ENCODE measurements at places on chromosomes 13 and 19.

DNA sequence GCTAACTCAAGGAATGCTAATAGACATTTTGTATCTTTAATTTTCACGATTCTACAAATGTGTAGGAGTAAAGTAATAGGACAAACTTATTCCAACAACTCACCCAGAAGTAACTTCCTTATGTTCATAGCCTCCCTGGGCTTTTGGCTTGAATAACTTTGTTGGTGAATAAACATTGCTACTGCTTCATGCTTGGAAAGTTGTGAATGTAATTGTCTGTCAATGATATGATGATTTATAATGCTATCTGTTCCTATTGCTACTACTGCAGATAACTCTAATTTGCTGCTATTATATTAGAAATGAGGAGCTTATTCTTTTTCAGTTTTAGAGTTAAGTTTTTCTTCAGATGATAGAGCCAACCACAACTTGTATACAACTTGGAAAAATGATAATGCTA is 307.7 kb downstream of the PCDH9 start:
- DNase-seq: no peak

DNA sequence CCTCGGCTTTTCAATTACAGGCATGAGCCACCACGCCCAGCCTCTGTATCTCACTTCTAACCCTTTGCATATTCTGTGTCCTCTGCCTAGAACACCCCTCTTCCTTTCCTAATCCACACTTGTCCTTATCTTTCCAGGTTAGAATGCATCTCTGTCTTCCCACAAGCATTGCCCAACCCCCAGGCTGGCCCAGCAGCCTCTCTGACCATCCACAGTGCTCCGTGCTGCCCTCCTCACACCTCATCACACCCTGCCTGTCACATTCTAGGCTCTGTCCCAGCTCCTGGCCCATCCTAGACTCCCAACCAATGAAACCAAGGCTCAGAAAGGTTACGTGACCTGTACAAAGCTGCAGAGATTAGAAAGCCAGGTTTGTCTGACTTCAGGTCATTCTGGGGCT is 11.3 kb downstream of the JAK3 start:
- no peak for DNase-seq

DNA sequence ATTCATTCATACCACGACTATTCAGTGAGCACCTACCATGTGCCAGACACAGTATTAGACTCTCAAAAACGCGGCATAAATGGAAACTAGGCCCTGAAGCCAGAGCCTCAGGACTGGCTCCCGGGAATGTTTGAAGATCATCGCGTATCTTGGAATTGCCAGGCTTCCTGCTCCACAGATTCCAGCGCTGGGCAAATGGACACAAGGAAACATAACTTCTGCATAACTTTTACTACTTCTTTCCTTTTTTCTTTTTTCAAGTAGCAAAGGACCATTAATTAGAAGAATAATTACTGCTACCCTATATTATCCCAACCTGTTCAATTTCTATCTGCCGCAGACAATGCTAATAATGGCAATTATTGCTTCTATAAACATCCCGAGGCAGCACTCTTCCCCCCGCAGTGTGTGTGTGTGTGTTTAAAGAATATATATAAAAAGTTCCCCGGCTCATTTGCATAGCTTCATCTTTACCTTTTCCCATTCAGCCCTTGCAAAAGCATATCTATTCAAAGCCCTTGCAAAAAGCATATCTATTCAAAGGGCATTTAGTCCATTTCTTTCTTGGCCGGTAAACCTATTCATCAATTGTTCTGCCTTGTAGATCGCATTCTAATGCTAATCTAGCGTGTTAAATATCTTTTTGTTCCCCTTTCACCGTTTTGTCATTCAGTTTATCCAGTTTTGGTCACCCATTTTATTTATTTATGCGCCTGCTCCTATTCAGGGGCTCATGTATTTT is 6.1 kb downstream of the SOX21 start:
- no peak for DNase-seq

DNA sequence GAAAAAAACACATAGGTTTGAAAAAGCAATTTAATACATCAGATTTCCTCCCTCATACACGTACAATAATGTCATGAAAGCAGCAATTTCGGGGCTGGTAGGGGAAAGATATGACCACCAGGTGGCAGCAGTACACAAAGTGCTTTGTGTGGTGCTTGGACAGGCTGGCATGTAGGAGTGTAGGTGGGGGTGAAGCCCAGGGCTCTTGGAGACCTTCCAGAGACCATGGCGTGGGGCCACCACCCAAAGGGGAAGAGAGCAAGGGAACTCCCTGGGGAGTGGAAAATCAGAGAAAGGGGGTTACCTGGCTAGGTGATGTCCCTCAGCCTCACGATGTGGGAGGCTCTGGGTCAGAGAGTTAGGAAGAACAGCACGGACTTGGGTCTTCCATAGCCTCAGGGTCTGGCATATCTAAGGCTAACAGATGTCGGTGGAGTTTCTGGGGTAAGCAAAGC is 11.8 kb upstream of the CCNA1 start:
- DNase-seq: peak; percentile 45

- peak; percentile 38 for DNase-seq
Observed at GRCh38 chr13:67493835-67494234, 263.7 kb upstream of the PCDH9 start.

DNA sequence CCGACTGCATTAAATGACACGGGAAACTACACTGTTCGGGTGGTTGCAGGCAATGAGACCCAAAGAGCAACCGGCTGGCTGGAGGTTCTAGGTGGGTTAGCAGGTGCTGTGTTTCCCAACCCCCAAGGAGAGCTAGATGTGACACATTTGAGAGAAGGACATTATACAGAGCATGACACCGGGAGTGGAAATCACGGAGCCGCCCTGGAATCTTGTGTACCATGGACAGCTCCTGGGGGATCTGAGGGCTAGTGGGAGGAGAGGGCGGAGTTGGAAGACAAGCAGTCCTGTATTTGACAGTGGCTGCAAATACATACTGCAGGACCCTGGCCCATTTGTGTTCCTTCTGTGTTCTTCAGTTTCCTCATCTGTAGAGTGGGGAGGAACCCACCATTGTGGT is 2.3 kb downstream of the CEACAM18 start:
- no peak for DNase-seq

DNA sequence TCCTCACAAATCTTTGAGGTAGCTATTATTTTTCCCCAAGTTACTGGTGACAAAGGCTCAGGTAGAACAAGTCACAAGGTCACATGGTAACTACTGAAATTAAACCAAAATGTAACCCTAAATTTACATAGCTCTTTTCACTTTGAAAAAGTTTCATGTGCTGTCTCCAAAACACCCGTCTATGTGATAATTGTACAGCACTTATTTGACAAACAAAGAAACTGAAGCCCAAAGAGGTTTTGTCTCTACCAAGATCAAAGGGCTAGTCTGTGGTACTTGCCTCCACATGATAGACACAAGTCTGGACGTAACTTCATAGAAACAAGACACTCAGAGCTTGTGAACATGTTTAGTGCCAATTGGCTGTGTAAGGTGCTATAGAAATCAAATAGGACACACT is 108.3 kb downstream of the SACS start:
- DNase-seq: no peak

- no peak for DNase-seq
Observed at GRCh38 chr13:46688306-46688705, 108.7 kb downstream of the ESD start.

- no peak for DNase-seq
Observed at GRCh38 chr13:40910324-40911050, 108.6 kb downstream of the ELF1 start.

GRCh38 chr19:13978351-13979243 is 26.3 kb downstream of the DCAF15 start:
- DNase-seq: no peak

GRCh38 chr19:13866463-13867046 is 10.4 kb upstream of the NANOS3 start:
- no peak for DNase-seq

GRCh38 chr19:11418549-11419506 is at the start of gene RGL3:
Gene RGL3 (minus strand): TSS chr19:11419314. CDS start chr19:11419278, 36 bp downstream.
- DNase-seq: no peak

DNA sequence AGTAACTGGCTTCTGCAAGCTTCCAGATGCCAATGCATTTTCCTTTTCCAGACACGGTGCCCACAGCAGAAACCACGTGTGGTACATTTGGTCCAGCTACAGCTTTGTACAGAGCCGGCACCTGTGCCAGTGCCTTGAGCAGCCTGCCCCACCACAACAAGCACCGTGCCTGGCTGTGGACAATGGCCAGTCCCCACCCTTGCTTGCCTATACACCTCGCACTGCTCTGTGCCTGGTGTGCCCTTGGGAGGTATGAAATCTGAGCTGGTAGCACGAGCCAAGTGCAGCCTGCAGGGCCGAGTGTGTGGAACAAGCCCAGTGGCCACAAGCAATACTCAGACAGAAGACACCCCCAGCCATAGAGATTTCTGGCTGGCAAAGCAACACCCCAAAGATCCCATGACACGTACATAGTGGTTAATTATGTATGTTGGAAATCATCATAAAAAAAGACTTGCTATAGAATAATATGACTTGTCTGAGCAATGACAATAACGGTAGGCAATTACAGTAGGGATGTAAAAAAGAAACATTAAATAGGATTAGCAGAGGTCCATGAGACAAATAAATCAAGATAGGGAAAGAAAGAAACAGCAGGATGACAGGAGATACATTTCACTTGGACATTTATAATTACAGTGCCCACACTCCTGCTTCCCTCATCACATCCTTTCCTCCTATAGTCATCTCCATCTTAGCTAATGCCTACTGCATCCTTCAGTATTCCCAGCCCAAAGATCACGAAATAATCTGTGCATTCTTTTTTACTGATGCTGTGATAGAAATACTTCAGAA is 1399.5 kb downstream of the PCDH9 start:
- no peak for DNase-seq

DNA sequence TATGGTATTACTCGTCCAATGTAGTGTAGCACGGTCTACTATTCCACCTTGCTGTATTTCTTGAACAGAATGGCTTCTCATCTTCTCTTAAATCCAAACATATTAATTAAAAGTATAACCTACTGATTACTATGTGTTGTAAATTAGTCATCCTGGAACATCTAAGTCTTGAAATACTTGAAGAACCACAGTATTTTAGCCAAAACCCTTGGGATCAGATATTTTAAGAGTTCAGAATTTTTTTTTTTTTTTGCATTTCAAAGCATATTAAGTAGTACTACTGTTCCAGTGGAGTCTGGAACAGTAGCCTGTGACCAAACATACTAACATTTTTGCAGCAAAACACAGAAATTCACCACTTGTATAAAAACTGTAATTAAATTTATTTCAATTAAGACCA is 30.1 kb downstream of the ZC3H13 start:
- no peak for DNase-seq

DNA sequence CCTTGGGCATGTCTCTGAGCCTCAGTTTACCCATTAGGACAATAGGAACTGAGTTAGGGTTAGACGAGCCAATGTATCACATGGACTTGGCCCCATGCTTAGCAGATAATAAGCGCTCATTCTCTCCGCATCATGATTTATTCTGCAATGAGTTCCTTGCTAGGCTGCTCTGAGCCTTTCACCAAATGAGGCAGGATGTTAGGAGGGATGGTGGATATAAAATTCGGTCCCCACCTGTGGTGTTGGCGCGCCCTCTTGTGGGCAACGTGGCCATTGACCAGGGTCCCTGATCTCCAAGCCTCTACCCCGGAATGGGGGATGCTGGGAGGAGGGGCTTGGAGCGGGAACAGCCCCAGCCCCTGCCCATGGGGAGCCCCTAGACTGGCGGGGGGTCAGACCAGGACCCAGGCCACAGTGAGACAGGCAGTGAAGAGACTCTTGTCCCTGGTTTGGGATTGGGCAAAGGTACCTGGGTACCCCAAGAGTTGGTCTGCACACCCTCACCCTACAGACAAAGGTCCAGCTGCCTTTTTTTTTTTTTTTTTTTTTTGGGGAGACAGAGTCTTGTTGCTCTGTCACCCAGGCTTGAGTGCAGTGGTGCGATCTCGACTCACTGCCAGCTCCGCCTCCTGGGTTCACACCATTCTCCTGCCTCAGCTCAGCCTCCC is 43.9 kb downstream of the CERS4 start:
- peak; percentile 34 for DNase-seq

DNA sequence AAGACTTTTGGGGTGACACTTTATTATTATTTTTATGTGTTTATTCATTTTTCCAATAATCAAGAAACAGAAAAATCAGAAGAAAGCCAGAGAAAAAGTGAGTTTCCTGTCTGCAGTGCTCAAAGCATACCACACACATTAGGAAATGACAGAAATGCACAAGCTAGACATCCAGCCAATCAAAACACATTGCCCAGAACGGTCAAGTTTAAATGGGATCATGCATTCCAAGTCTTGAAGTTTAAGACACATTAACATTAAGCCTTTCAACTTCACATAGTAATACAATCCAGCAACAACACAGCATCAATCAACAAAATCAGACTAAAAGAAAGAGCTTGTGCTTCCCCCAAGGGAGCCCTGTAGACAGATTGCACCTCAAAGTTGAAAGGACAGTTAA is 28.7 kb upstream of the MEDAG start:
- no peak for DNase-seq

- DNase-seq: no peak
Observed at GRCh38 chr19:35216016-35216832, 12.3 kb downstream of the FAM187B start.

DNA sequence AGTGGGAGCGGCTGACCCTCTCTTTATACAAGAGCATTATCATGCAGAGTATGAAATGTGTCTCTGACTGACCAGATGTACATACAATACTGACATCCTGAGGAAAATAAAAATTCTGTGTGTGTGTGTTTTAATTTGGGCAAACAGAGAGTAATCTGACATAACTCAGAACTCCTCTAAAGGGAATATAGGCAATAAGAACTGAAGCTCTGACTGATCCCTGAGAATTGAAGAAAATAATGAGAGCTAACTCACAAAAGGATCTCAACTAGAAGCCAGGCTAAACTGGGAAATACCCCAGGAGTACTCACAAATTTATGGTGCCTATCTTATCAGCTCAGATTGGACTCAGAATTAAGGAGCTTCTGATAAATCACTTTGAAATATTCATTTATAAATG is 539.9 kb downstream of the OLFM4 start:
- no peak for DNase-seq

DNA sequence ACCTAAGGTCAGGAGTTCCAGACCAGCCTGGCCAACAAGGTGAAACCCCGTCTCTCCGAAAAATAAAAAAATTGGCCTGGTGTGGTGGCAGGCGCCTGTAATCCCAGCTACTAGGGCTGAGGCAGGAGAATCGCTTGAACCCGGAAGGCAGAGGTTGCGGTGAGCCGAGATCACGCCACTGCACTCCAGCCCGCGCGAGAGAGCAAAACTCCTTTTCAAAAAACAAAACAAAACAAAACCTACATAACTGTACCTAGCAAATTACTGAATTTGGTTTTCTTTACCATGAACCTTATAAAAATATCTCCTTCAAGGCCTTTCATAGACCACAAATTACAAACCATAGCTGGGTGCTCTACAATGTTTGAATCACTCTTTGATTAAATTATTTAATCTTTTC is 760 bp downstream of the ZNF91 start:
- DNase-seq: no peak

GRCh38 chr19:39738814-39739213 is 985 bp upstream of the CLC start:
- DNase-seq: peak; percentile 43

- DNase-seq: no peak
Observed at GRCh38 chr13:28324181-28324789, 170.6 kb downstream of the FLT1 start.

GRCh38 chr19:44741841-44742329 is 6.6 kb upstream of the BCL3 start:
- peak; percentile 92 for DNase-seq

Measured in GF-D8 (cell line).